ENCODE measurements at places on chromosomes 2 and 18.
A peak's percentile ranks its signal among the peaks of the same experiment; 100 is the strongest.

DNA sequence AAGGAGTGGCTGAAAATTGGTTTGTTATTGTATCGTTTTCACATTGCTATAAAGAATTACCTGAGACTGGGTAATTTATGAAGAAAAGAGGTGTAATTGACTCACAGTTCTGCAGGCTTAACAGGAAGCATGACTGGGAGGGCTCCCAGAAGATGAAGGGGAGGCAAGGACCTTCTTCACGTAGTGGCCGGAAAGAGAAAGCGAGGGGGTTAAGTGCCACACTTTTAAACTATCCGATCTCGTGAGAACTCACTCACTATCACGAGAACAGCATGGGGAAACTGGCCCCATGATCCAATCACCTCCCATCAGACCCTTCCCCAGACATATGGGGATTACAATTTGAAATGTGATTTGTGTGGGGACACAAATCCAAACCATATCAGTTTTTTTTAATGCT lies 81.6 kb downstream of the FBXO15 start:
- DNase-seq = no peak

- DNase-seq = no peak
These were observed 152.8 kb upstream of the CTAGE1 start for GRCh38 chr18:22570492-22570891.

- DNase-seq = no peak
These were observed at the start of gene DAW1 for GRCh38 chr2:227871375-227871791. Gene DAW1, plus strand, starts transcription at chr2:227871631. Its CDS starts 59 bp downstream, at chr2:227871690.

DNA sequence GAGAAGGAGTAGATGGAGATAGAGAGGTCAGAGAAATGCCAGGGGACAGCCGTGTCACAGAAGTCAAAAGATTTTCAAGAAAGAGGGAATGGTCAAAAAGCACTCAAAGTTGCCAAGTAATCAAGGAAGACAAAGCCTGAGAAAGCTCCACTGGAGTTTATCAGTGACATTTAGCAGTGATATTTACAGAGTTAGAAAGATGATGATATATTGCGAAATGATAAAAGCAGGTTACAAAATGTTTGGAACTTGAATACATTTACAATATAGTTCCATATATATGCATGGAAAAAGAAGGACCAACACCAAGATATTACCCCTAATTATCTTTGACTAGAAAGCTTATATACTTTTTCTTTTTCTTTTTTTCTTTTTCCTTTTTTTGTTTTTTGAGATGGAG lies 20.4 kb downstream of the ZNF2 start:
- no peak for DNase-seq

DNA sequence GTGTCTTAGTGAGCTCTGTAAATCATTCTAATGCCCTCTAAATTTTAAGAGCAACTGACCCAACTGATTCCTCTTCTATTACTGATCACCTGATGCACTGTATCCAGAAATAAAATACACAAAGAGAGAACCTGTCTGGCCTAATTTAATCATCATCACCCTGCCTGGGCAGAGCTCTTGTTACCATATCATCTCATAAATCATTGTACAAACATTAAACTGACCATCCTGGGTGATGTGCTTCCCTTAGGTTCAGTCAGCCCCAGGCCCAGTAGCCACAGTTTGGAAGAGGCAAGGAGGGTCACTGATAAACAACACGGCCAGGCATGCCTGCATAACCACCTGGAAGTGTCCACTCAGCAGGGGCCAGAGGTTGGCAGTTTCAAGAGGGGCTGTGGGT lies 22.7 kb upstream of the ACMSD start:
- DNase-seq = no peak

- no peak for DNase-seq
These were observed 90.7 kb downstream of the POLR1A start for GRCh38 chr2:86015006-86015405.

- DNase-seq = no peak
These were observed 57.7 kb upstream of the SEMA4C start for GRCh38 chr2:96927405-96928171.

GRCh38 chr2:7437141-7437540 lies 519.9 kb downstream of the RNF144A start:
- no peak for DNase-seq

- DNase-seq = no peak
These were observed 82.0 kb upstream of the TTC39C start for GRCh38 chr18:23932385-23933067.

GRCh38 chr2:176753752-176754474 lies 458.7 kb upstream of the HNRNPA3 start:
- no peak for DNase-seq

GRCh38 chr2:160318218-160318617 lies 118.1 kb upstream of the ITGB6 start:
- DNase-seq = no peak

- no peak for DNase-seq
These were observed 140.3 kb upstream of the FOSL2 start for GRCh38 chr2:28252311-28252710.

DNA sequence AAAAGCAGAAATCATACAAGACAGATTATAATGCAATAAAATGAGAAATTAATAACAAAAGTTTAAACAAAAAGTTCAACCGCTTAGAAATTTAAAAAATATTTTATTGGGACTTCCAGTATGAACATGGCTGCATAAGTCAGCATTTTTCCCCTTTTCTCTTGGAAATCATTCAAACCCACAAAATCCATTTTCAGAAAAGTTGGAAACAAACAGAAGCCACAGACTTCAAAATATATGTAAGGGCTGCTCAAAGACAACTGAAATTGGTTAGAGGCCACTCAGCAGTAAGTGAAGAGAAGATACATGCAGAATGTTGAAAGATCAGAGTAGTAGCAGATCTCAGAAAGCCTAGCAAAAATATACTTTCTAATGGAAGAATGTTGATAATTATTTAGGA lies 194.0 kb downstream of the DYSF start:
- DNase-seq = no peak

DNA sequence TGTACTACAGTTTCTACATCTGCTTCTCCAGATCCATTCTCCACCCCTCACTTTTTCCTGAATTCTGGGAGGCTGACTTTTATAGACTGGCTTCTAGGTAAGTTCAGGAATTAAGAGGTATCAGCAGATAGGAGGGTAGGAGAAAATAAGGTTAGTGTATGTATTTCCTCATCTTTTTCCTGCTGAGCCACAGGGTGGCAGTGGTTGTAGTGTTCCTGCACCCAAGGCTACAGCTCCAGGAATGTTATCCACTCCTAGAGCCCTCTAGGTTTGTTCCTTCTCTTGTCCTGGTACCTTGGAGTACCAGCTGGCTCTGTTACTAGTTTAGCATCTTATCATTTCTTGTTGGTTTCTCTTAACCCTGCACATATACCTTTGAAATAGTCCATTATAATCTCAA lies 40.7 kb upstream of the C2orf66 start:
- no peak for DNase-seq

- peak; percentile 13 for DNase-seq
These were observed 183.4 kb downstream of the MYO3B start for GRCh38 chr2:170361090-170361936.

- DNase-seq = no peak
These were observed 130.4 kb downstream of the COL4A4 start for GRCh38 chr2:227033471-227034148.

DNA sequence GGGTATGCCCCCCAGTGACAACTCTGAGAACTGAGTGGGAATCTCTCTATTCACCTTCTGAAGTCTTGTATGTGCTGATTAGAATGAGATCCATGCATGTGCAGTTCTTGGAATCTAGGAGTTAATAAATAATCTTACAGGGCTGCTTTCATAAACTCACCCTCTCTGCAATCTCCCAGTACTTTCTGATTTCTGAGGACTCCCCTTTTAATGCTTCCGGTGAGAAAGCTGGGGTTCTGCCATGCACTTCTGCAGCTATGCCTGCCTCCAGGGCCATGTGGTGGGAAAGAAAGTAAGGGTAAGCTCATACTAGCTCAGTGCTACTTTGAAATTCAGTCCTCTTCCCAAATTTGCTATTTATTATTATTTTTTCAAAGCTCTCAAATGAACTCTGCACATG lies 432.9 kb downstream of the MTX2 start:
- DNase-seq = no peak

- no peak for DNase-seq
These were observed 167.7 kb downstream of the TDRD15 start for GRCh38 chr2:21291426-21291825.

DNA sequence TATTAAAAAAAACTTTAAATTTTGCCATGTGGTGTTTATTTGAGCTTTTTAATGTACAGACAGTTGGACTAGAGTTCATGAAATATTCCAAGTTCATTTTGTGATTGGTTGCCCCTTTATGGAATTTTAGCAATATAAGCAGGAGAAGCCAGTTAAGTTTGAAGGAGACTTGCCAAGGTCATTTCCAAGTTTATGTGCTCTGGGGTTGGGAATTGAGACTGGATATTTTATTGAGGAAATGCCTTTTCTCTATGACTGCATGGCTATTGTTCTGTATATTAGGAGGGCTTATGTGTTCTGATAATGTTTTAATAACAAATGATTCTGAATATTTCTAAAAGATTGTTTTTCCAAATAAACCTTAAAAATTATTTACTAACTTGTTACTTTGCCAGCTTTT lies 67.0 kb upstream of the TCF4 start:
- DNase-seq = no peak

- DNase-seq = peak; percentile 8
These were observed 19.4 kb downstream of the RRM2 start for GRCh38 chr2:10141736-10142639.

DNA sequence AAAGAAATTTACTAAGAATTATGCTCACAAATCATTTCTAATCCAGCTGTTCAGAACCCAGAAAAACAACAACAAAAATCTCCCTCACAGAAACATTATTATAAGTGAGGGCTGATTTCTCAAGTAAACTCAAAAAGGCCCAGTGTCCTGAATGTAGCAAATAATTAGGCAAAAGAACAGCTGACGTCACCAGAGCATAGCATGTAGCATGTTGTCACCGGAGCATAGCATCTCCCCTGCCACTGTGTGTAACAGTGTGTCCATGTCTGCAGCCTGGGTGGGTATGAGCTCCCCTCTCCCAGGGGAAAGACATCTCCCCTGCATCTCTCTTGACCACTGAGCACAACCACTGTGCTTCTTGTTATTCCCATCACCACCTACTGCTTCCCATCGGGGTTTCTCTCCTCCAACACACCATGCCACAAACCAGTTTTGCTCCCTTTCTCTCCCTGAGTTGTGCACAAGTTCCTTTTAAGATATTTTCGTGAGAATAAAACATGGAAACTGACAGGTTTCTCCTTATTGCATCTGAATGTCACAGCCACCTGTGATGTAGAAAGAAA lies 126.7 kb downstream of the CABYR start:
- no peak for DNase-seq

GRCh38 chr2:37645362-37645761 lies 26.1 kb downstream of the CDC42EP3 start:
- DNase-seq = no peak

DNA sequence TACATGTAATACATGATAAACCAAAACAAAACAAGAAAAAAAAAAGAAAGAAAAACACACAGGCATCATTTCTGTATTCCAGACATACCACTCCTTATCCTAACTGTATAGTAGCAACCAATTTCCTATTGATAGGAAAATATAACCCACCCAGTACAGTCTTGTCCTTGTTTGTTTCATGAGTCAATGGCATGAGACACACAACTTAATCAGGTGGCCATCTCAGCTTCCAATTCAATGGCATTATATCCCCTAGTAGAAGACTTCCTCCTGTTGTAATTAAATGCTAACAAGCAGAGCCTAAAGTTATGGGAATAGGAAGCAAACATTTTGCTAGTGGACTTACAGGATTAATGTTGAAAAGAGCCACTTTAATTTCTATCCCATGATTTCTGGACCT lies 121.0 kb upstream of the NOL4 start:
- DNase-seq = no peak

DNA sequence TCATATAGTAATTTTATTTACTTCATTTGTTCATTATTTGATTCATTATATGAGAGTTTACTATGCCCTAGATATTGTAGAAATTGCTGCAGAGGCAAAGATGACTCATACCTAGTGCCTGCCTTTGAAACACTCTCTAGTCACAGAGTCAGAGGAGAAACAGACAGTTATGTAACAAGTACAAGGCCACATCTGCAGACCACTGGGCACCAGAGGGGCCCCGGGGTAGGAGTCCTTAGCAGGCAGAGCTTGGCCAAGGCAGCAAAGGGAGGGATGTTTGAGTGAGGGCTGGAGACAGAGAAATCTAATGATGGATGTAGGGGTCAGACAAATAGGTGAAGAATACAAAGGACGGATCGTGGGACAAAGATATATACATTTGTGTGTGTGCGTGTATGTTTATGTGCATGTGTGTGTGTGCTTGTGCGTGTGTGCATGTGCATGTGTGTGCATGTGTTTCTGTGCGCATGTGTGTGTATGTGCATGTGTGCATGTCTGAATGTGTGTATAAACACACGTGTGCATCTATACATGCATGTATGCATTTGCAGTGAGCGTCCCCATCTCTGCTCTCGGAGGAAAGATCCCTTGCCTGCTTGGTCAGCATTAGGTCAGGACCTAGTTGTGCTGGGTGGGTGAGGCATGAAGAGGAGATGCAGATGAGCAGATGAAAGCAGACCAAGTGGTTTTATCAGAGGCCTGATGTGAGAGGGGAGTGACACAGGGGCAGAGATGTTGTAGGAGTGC lies 170.6 kb upstream of the MYT1L start:
- no peak for DNase-seq

- no peak for DNase-seq
These were observed 29.0 kb downstream of the SERPINB5 start for GRCh38 chr18:63505566-63506335.

GRCh38 chr2:43225788-43226557 lies 433 bp downstream of the ZFP36L2 start:
- DNase-seq = peak; percentile 67

- no peak for DNase-seq
These were observed 28.7 kb downstream of the RHOB start for GRCh38 chr2:20475567-20475952.

DNA sequence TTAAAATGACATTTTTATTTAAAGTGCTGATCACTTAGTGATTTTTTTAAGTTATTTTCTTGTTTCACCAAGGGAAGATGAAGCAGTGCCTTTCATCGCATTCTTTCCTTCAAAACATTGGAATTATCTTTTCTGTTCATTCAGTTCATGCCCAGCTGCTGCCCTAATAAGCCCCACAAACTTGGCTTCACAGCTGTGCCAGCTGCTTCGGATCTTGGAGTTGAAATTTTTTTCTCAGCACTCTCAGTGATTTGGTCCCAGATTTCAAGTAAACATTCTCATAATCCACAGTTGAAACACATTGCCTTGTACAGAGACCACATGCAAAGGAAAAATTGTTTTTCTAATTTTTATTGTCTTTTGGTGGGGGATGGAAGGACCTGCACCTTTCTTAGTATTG lies 353.3 kb upstream of the LRP1B start:
- DNase-seq = no peak

DNA sequence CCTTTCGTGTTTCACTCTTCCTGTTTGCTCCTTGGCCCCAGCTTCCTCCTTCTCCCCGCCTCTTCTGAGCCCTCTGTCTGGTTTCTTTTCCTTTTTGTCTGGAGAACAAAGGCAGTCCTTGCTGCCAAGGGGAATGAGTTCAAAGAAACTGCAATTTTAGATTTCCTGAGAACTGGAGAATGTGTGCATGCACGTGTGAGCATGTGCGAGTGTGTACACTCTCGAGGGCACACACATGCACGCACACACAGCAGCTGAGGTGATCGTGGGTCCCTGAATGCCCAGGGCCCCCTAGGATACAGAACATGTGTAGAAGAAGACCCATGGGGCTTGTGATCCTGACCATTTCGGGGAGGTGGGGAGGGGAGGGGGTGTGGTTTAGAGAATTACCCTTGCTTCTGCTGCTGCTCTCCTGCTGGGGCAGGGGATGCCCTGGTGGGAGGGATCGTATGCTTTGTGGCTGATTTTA lies 151.8 kb downstream of the DYSF start:
- DNase-seq = no peak

GRCh38 chr2:100730290-100730868 lies 89.6 kb upstream of the NPAS2 start:
- DNase-seq = peak; percentile 27

GRCh38 chr2:27627963-27628766 lies 647 bp downstream of the CCDC121 start:
- DNase-seq = no peak
